NCI-H345 (cell line): ENCODE measurements at places on chromosomes 2 and 18.
A peak's percentile ranks its signal among the peaks of the same experiment; 100 is the strongest.

- no peak for DNase-seq
Measured at GRCh38 chr2:239994086-239994485, 31.1 kb downstream of the NDUFA10 start.

DNA sequence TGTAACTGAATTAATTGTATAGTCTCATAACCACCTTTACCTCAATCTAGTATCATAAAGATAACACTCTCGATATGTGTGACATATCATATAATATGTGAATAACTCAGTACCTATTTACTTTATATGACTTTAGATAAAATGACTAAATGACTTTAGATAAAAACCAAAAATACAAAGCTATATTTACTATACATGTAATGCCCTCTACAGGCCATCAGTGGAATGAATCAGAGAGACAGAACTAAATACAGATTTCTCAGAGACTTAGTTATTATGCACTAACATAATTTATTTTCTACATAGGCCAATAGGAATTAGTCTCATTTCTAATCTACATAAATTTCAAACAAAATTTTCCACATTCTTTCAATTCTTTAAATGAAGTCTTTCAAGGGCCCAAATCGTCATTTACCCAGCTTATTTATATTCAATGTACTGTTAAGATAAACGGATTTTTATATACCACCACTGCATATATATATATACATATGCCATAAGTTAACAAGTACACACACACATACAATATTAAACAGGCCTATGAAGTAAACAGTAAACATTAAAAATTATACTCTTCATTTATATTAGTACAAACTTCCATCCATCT, 219.9 kb downstream of the EXOC6B start:
- no peak for DNase-seq

DNA sequence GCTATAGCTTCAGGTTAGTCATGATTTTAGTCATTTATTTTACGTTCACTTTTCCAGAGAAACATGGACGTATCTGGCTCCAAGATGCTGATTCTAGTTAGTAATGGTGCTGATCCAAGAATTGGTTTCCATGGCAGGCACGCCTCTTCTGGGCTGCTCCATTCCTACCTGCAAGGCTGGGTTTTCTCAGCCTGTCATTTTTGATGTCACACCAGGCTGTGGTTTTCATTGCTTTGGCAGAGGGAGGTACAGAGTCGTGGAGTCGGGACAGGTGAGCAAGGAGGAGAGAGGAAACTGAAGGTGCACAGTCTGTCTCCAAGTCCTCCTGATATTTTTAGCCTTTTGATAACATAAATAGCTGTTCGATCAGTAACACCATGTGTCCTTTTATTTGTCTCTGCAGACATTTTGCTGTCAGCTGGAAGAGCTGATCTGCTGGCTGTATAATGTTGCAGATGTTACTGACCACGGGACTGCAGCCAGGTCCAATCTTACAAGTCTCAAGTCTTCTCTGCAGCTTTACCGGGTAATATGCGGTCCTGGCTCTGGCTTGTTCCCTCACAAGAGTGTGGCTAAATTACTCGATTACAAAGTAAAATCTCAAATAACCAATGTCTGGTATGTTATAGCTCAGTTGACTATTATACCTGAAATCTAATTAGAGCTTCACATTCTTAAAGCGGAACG, 17.8 kb downstream of the CEP68 start:
- no peak for DNase-seq

DNA sequence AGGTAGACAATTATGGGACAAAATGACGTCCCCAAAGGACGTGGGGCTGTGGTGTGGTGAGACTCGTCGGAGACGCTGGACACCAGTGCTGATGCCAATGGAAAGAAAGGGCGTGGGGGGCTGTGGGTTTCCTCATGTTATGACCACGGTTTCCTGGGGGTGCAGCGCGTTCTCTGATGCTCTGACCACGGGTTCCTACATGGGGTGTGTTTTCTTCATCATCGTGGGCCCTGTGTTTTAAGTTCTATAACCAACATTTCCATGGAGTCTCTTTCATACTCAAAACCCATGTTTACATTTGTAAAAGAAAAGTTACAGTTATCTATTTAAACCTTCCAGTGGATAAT, 141.6 kb downstream of the RTP5 start:
- no peak for DNase-seq

- DNase-seq = no peak
Measured at GRCh38 chr2:100887713-100888495, 68.0 kb downstream of the NPAS2 start.

DNA sequence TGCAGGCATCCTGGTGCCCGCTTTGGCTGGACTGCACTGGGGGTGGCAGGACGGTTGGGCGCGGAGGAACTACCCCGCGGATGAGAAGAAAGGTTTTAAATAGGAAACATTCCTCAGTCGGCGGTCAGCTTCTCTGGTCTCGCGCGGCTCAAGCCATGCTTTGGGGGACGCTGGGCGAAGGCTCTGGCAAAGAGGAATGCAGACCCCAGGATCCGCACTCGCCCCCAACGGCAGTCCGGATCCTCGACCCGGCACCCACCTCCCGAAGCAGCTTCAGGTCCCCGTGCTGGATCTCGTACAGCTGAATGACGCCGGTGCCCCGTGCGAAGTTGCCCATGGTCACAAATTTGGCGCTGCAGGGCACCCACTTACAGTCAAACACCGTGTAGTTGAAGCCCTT, 686 bp upstream of the PNO1 start:
- DNase-seq = peak; percentile 40

- DNase-seq = no peak
Measured at GRCh38 chr18:13463526-13464210, 245.1 kb downstream of the LDLRAD4 start.

GRCh38 chr18:61901323-61901986, 8.6 kb upstream of the RNF152 start:
- peak; percentile 50 for DNase-seq

GRCh38 chr2:73031725-73032701, 39.5 kb downstream of the SFXN5 start:
- DNase-seq = no peak

DNA sequence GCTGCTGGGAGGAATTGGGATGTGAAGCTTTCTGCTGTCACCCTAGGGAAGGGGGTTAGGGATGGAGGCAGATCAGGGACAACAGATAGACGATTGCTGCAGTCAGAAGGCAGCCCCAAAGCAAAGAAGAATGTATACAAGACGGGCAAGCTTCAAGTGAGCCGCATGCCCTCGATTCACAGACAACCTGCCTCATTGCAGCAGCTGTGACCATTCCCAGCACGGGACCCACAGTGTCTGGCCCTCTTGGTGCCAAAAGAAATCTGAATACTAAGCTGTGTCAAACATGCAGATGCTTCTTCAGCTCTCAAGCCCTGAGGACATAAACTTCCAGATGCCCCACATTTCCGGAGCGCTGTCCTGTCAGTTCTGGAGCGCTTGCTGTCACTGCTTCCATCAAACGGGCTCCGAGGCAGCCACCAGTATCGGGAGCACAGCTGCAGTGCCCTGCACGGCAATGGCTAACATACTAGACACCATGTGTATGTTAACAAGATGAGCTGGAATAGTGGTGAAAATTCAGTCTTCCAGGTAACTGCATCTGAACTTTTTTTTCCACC, 33.8 kb downstream of the PRELID3A start:
- no peak for DNase-seq

DNA sequence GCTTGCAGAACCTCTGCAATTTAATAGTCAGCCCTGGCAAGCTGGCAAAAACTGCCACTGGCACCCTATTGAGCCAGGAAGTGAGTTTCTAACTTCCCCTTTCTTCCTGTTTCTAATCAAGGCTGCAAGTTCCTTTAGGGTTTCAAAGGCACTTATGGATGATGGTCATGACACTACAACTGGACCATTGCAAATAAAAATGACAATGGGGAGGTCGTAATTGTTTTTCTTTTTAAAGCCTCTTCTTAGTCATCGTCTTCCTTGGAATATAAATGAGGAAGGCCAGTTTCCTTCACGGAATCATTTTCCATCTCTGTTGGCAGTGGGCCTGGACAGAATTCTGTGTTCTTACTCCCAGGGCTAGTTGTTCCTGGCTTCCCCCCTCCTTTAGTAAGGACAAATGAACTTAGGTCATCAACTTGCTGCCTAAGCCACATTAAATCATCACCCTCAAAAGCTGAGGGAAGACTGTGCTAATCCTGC, 35.8 kb downstream of the SH3RF3 start:
- DNase-seq = no peak

- DNase-seq = no peak
Measured at GRCh38 chr18:40524881-40525280, 1430.2 kb upstream of the PIK3C3 start.

DNA sequence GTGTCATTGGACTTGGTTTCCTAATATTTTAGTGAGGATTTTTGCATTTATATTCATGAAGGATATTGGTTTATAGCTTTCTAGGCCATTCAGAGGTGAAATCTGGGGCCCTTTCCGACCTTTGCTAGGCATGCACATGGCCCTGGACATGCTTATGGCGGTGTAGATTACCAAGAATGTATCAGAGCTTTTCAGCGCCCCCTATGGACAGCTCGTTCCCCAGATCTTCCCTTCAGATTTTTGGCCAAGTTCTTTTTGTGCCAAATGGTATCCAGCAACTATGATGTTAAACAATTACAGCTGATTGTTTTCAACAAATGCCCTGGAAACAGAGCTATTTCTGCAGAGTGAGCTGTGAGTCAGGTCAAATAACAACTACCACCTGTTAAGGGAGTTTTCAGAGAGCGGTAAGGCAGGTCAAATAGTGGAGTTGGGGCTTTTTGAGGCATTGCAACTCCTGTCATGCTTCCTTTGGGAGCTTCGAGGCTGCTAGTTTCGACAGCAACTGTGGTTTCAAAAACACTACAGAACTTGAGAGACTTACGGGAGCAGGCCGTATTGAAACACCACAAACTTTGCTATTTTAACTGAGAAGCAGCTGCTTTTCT, 188.3 kb downstream of the ZNF516 start:
- DNase-seq = no peak

DNA sequence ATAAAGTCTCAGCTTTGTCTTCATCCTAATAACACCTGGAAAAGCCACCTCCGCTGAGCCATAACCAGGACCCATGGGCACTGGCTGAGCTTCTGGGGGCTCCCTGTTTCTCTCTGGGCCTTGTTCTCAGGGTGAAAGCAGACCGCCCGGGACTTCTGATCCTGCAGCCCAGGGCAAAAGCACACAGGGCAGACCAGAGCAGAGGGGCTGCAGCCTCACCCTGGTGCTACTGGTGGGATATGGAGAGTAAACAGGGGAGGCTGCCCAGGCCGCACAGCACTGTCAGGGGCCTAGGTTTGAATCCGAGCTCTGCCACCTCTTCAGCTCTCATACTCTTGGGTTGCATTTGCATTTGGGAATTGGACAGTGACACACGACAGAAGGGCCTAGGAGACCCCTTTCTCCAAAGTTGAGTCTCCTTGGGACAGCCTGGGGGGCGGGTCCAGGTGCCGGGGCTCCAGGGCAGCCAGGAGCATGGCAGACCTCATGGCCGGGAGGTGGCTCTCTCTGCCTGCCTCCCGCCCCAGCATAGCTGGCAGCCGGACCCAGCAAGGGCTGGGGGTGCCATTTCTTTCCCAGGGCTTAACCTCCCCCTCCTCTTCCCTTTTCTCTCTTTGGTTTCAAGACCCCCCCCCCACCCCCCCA, 164.9 kb downstream of the INHBB start:
- DNase-seq = no peak

- peak; percentile 31 for DNase-seq
Measured at GRCh38 chr18:48126240-48126639, 195.8 kb upstream of the SMAD2 start.

GRCh38 chr18:49677081-49677480, 115.2 kb downstream of the LIPG start:
- DNase-seq = no peak

DNA sequence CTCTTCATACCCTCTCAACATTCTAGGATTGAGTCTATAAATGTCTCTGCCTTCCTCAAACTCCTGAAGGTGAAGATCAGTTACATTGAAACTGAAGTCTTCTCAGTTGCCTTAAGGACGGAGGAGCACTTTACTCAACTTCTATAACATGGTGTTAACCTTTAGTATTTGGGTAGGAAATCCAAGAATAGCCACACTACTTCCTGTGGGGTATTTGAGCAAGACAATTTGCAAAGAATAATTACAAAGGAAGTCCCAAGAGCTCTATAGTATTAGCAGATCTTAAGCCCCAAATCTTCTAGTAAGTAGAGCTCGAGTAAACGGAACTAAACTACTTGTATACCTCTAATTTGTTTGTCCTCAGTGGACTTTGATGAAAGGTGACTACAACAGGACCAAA, 80.9 kb downstream of the SP100 start:
- DNase-seq = no peak

DNA sequence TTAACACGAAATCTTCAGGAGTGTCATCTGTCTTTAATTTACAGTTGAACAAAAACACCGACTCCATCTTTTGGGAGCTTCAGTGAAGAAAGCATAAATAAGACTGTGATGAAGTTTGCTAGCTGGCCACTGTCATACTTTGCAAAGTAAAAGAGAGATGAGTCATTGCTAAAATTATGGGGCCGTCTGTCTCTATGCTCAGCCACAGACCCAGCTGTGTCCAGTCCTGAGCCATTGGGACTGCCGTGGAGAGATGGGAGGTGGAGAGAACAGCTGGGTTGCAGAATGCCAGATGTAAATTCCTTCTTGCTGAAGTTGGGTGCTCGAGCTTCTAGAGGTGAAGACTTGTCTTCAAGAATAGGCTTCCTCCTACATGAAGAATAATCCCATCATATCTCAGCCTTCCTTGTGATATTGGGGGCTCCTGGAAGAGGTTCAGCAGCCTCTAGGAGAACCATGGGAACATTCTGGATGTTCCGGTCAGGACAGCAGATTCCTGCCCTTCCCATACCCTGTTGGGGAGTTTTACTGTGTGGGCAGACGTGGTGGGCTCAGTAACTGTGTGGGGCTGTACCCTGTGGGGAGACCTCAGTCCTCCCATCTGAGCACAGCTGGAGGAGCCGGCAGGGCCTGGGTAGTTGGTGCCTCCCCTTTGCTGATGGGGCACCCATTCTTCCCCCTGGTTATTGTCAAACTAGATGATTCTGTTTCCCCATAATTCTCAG, 71.1 kb downstream of the LDLRAD4 start:
- no peak for DNase-seq

DNA sequence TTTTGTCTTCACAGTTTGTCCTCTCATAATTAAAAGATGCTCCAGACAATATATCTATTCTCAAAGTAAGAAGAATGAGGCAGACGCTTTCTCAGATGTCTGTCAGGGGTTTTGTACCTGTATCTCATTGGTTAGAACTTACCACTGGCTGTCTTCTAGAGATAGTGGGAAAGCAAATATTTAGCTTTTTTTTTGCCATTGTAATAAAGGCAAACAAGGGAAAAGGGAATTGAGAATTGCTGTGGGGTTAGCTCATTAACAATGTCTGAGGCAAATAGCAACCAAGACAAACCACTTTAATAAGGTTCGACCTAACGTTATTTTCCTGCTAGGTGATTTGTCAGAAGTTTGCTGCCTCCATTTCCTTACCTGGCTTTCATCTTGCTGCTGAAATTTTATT, 30.0 kb downstream of the ZNF638 start:
- no peak for DNase-seq

- DNase-seq = no peak
Measured at GRCh38 chr2:84214455-84214854, 244.6 kb downstream of the SUCLG1 start.

GRCh38 chr2:10930721-10931516, 19.2 kb downstream of the KCNF1 start:
- DNase-seq = no peak
